Small intestine (tissue), 16 donors: ENCODE measurements at places on chromosomes 13 and 19. TPM values are rescaled to one million over a fixed set of nuclear protein-coding genes. Genes with fewer than 3 reads are reported as not detected.

Gene ACER1
- not detected for polyA plus RNA-seq

- DNase-seq: peak; percentile 59
Observed at GRCh38 chr19:39497996-39498797, 550 bp upstream of the DLL3 start.

DNA sequence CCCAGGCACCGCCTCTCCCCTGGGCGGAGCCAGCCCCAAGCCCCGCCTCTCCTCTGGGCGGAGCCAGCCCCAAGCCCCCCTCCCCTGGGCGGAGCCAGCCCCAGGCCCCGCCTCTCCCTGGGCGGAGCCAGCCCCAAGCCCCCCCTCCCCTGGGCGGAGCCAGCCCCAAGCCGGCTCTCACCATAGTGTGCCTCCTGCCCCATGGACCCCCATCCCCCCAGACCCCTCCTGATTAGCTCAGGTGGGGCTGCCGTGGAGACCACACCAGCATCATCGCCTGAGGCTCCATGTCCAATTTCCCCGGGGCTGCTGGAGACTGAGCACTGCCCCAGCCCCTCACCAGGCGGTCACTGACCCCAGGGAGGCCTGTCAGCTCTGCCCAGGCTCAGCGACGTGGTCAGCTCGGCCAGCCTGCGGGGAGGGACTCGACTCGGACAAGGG is 4.2 kb upstream of the MADCAM1 start:
- DNase-seq: no peak

- peak; percentile 86 for DNase-seq
Observed at GRCh38 chr19:55687281-55688201, 12.5 kb downstream of the EPN1 start.

Gene PSG11
- not detected for polyA plus RNA-seq

DNA sequence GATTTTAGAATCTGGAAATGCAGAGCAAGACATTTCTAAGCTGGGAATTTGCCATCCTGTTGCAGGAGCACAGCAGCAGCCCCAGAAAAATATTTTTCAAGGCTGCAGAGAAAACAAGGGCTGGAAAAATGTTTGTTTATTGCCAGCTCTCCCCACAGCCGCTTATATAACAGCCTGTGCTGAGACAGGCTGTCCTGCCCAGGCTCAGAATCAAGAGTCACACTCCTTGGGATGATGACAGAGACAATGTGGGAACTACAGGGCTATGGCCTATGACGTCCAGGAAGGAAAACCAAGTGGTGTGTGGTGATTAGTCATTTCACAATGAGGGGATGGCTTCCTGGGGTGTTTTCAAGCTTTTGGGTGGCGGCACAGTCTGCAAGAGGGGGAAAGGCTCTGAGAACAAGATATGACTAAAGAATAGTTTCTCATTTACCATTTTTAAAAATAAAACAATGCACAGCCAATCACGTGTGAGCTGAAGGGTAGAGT is 136.3 kb upstream of the SERP2 start:
- DNase-seq: no peak

Gene ZNF497
- not detected for polyA plus RNA-seq

- DNase-seq: no peak
Observed at GRCh38 chr13:40445557-40445990, 220.9 kb downstream of the FOXO1 start.

DNA sequence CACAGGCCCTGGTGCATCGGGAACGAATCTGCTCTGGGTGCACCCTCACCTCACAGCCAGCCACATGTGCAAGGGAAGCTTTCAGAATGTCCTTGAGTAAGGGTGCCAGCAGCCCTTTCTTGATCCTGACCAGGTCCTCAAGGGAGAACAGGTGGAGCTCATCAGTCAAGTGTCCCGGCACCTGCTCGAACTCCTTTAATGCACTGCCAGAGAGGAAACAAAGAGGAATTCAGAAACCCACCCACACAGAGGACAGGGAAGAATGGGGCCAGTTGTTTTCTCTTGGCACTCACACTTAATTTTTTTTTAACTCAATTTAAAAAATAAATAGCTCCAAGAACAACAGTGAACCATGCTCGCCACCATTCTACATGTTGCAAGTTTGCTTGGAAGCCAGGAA is 41.7 kb downstream of the RUBCNL start:
- DNase-seq: no peak

- DNase-seq: peak; percentile 69
Observed at GRCh38 chr19:54439174-54439851, 9.7 kb upstream of the LENG8 start.

DNA sequence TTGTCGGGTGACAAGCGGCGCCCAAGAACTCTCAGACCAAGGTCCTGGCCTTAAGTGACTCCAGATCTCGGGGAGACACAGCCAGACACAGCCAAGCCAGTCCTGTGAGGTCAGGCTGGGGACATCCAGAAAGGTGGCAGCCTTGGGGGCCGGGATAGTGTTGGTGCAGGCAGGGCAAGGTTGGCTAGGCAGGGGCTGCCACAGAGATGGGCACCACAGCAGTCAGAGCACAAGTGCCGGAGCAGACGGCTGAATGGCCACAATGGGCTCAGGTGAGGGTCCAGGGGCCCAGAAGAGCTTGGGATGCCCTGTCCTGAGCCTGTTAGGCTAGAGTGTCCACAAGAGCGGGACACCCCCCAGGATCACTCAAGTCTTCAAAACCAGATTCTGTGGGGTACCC is 32.2 kb downstream of the MAU2 start:
- no peak for DNase-seq

Gene SIGLEC10
- polyA plus RNA-seq: 10.0 TPM

Gene XRCC1
- polyA plus RNA-seq: 12.5 TPM

DNA sequence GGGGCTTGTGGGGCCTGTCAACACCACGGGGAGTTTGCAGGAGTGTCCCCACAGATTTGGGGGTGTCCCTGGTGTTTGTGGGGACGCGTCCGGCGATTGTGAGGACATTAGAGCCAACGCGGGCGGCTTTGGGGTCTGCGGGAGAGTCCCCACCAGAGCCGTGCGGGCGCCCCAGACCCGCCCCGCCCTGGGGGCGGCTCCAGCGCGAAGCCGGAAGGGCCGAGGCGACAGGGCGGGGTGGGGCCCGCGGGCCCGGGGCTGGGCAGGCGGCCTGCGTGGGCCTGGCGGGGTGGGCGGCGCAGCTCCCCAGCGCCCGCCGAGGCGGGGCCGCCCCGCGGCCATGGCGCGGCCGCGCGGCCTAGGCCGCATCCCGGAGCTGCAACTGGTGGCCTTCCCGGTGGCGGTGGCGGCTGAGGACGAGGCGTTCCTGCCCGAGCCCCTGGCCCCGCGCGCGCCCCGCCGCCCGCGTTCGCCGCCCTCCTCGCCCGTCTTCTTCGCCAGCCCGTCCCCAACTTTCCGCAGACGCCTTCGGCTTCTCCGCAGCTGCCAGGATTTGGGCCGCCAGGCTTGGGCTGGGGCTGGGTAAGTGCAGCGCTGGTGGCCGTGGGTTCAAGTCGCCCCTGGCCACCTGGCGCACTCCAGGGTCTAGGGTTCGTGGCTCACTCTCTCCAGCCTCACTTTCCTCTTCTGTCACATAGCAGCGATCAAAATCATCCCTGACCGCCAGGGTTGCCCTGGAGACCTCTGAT is 10.3 kb downstream of the PDE4A start:
- DNase-seq: no peak

GRCh38 chr19:44640518-44640917 is 3.2 kb upstream of the PVR start:
- DNase-seq: no peak

GRCh38 chr13:60143775-60144174 is 20.0 kb downstream of the DIAPH3 start:
- no peak for DNase-seq

Gene SLC1A6
- polyA plus RNA-seq: not detected

Gene CAPN12
- 2.7 TPM for polyA plus RNA-seq

Gene CCDC70
- polyA plus RNA-seq: not detected

Gene SERTM1
- polyA plus RNA-seq: not detected

GRCh38 chr13:21549633-21550032 is 54.3 kb downstream of the MICU2 start:
- DNase-seq: no peak

Gene JAK3
- polyA plus RNA-seq: 2.6 TPM

Gene POU2F2
- polyA plus RNA-seq: 0.45 TPM

GRCh38 chr19:16261584-16262368 is 62.9 kb upstream of the KLF2 start:
- no peak for DNase-seq

DNA sequence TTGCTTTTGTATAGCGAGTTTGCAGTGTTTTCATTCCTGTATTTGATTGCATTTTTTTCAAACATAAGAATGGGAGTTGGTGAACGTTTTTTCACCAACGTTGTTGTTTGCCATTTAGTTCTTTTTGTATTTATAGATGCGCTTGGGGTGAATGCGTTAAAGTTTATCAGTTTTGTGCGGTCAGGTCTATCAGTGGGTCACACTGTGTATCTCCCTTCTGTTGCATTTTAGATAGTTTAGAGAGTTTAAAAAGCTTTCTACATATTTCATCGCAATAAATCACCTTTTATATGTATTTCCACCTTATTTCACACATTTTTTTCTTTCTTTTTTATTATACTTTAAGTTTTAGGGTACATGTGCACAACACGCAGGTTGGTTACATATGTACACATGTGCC is 16.4 kb downstream of the OR7A5 start:
- DNase-seq: no peak

GRCh38 chr19:58279042-58279924 is 528 bp downstream of the ZNF8 start:
- DNase-seq: peak; percentile 75

Gene LILRA1
- 0.54 TPM for polyA plus RNA-seq

Gene OLFM2
- 8.4 TPM for polyA plus RNA-seq

DNA sequence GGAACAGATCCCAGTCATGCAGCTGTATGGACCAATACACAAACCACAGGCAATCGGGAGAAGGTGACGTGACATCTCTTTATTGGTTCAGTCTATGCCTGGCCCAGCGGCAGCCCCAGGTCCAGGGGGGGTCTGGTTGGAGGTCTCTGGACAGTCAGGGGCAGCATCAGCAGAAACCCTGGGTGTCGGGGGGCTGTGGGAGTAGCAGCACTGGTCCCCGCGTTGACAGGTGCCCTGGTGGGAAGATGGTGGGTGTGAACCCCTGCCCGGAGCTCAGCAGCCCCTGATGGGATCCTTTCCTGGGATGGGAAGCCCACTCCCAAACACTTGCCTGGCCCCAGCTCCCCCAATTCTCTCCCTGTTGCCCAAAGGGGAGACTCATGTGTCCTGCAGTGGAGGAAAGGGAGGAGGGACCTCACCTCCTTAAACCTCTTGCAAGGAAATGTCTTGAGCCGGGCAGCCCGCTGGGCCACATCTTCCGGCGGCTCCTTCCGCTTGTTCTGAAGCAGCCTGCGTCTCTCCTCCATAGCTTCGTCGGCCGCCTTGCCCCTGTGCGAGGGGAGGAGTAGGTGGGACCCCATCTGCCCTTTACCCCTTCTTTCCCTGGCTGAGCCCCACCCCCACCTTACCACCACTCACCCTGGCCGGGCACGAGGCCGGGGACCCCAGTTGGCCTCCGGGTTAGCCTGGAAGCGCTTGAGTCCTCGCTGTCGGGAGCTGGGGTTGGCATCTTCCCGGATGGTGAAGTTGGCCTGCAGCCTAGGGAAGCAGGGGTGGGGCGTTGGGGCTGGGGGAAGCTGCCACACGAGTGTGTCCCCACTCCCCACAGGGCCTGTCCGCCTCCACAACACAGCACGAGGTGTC is 2.4 kb upstream of the LYL1 start:
- no peak for DNase-seq
